Esophagus muscularis mucosa (tissue), 4 donors: ENCODE measurements at places on chromosomes 16 and 17. TPM values are rescaled to one million over a fixed set of nuclear protein-coding genes. Genes with fewer than 3 reads are reported as not detected.

The ANKRD40CL gene
- total RNA-seq: not detected

DNA sequence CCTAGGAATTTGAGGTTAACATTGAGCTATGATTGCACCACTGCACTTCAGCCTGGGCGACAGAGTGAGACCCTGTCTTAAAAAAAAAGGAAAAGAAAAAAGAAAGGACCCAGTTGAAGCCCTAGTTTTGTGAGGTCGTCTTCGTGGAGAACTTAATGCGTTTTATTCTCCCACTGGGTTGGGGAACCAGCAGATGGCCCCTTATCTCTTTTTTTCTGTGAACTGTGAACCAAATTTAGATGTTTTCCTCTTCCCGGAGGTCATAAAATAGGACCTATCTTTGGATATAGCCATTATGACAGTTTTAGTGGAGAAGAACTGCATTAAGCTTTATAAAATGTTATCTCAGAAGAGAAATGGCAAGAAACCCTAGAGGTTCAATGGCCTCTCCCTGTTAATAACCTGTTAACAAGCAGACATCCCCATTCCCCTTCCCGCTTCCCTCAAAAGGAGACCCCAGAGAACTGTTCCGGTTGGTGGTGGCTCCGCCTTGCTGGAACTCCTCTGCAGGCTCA lies 23.5 kb downstream of the KIAA0513 start:
- DNase-seq: no peak

DNA sequence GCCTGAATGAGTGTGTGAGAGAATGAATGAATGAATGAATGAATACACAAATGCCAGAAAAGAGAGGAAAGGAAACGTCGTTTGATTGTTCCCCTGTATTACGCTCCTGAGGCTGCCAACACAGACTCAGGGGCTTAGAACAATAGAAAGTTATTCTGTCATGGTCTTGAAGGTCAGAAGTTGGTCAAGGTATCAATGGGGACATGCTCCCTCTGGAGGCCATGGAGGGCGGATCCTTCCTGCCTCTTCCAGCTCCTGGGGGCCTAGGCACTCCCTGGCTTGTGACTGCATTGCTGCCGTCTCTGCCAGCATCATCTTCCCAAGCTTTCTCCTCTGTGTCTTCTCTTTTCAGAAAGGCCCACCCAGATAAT lies 1.5 kb upstream of the SLC38A8 start:
- no peak for DNase-seq

DNA sequence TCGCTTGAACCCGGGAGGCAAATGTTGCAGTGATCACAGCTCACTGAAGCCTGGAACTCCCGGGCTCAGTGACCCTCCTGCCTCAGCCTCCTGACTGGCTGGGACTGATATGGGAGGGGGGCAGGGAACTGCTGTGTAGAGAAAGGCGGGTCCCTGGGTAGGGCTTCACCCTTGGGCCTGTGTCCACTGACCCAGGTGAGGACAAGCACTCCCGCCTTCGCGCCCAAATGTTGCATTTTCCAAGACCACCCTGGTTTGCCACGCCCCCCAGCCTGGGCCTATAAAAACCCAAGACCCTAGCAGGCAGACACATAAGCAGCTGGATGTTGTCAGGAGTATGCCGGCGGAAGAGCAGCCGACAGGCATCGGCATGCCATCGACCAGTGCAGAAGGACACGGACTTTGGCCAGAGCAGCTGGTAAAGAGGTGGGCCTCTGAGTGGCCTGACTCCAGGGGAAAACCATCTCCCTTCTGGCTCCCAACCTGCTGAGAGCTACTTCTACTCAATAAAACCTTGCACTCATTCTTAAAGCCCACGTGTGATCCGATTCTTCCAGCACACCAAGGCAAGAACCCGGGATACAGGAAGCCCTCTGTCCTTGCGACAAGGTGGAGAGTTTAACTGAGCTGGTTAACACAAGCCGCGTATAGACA lies 19.1 kb downstream of the SMYD4 start:
- no peak for DNase-seq

DNA sequence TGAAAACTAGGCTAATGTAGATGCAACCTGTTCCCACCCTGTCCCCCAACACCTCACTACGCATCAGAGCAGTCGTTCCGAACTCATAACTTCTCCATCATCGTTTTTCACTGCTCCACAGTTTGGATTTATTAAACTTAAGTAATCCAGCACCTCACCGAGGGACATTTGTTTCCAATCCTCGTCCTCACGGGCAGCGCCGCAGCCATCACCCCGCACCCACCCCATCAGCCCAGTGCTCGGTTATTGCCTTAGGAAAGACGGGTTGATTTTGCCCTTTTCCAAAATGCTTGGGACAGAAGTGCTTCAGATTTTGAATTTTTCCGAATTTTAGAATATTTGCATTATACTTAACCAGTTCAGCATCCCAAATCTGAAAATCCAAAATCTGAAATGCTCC lies 71.0 kb upstream of the DOC2B start:
- no peak for DNase-seq
